Testis (tissue), 5 donors: ENCODE measurements at places on chromosomes 1 and 21.

DNA sequence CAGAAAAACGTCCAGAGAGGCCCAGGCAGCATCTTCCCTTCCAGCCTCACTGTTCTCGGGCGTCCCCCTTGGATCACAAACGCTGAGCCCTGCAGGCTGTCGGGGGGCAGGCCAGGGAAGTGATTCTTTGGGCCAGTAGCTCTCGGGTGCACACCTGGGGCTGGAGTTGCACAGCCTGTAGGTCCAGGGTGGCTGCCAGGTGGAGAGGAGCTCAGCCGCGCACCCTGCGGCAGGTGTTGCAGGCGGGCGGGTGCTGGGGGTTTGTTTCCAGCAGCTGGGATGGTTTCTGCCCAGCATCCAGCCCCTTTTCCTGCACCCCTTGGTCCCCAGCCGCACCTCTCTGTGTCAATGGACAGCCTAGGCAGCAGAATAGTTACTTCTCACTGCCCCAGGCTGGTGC is 15.7 kb downstream of the PRDM16 start:
- no peak for DNase-seq

GRCh38 chr1:167629681-167630567 is at the start of gene RCSD1:
Gene RCSD1, plus strand, starts transcription at chr1:167630232. Its CDS starts 192 bp downstream, at chr1:167630424.
- DNase-seq: peak; percentile 33

DNA sequence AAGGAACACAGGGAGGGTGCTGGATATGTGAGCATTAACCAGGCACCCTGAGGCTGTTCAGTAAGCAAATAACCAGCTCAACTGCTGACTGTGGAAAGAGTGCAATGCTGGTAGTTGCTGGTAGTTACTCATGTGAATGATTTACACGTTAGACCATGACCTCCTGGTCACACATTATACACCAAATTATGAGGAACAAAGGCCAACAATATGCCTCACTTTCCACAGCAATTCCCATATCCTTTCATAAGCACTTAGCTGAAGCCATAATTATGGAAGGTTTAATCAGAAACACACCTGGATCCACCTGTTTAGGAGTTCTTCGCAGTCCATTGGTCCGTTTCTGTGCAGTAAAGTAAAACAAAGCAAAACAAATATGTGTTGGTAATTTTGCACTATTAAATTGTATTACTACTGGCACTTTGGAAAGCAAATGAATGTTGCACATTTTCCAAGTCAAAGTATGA is 281.8 kb downstream of the VAV3 start:
- DNase-seq: no peak

DNA sequence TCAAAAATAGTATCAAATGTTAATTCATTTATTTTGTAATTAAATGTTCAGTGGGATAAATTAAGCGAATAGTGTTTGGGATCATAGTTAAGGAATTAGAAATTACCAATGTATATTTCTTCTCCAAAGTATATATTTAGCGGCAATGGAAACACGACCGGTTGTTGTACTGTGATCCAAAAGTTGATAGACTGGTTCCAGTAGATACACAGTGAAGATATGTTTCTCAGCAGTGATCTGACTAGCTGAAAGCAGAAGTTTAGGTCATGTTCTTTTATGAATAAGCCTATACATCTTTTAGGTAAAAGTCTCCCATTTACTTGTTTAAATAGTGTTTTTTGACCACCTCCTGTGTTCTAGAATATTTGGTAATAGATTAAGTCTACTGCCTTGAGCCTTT is 8.8 kb downstream of the USP16 start:
- DNase-seq: no peak

- DNase-seq: no peak
Measured at GRCh38 chr21:43325968-43326715, 100.8 kb downstream of the SIK1 start.

- DNase-seq: no peak
Measured at GRCh38 chr1:214416858-214417257, 134.5 kb downstream of the PTPN14 start.

GRCh38 chr1:12052008-12052573 is 11.0 kb upstream of the TNFRSF8 start:
- DNase-seq: peak; percentile 34

GRCh38 chr21:45138199-45139002 is 64.0 kb downstream of the ADARB1 start:
- peak; percentile 82 for DNase-seq

DNA sequence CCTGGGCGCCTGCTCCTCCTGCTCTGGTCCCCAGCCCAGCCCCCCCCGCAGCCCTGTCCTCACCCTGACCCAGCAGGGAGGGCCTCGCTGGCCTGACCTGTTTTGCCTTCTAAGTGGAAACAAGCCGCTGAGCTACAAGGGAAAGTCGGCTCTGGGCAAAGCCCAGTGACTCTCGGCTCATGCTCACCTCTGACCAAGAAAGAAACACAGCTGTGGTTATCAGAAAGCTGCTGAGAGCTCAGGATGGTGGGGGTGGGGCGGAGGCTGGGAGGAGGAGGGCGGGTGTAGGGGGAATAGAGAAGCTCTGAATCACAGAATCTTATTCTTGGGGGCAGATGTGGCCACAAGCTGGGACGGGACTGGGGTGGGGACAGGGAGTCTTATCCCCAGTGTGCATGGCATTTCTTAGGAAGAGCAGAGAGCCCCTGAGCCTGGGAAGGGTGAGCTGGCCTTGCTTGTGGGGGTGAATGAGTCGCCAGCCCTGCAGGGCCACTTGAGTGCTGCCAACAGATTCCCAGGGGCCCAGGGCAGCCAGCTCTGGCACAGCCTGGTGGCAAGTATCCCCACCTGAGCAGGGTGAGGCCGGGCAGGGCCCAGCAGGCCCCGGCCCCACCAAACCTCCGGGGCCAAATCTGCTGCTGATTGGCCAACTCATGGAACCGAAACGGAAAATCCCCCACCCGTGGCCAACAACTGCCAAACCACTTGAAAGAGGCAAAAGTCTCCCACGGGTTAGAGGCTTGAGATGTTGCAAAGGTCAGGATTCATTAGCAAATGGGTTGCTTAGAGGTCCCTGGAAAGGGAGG is 120.6 kb downstream of the SPSB1 start:
- DNase-seq: peak; percentile 76
